H9 (cell line): ENCODE measurements at places on chromosomes 1 and 21. TPM values are rescaled to one million over a fixed set of nuclear protein-coding genes. Genes with fewer than 3 reads are reported as not detected.

The KCNE1 gene
- total RNA-seq, result 0.13 and 0.28 TPM in 2 replicates

The CLDN14 gene
- not detected in 2 replicates for total RNA-seq

The CLEC20A gene
- not detected in 2 replicates for total RNA-seq

The GJB4 gene
- not detected in 2 replicates for total RNA-seq

The HSD3B2 gene
- not detected in 2 replicates for total RNA-seq

The TTLL7 gene
- 3.4 and 6.6 TPM in 2 replicates for total RNA-seq

DNA sequence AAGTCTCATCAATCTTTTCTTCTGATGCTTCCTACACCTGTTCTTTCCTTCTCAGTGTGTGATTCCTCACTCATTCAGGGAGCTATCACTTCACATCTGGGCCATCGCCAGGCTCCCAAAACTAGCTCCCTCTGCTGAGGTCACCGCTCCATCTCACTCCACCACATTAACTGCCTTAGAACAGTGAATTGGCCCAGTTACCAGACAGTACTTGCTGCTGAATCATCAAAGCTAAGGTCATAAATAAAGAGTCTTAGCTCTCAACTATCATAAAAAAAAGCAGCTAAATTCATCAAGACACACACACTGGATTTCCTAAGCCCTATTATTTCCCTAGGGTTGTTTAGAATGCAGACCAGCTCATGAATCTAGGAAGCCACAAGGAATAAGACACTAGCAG, 18.8 kb upstream of the SRM start:
- DNase-seq, result no peak

DNA sequence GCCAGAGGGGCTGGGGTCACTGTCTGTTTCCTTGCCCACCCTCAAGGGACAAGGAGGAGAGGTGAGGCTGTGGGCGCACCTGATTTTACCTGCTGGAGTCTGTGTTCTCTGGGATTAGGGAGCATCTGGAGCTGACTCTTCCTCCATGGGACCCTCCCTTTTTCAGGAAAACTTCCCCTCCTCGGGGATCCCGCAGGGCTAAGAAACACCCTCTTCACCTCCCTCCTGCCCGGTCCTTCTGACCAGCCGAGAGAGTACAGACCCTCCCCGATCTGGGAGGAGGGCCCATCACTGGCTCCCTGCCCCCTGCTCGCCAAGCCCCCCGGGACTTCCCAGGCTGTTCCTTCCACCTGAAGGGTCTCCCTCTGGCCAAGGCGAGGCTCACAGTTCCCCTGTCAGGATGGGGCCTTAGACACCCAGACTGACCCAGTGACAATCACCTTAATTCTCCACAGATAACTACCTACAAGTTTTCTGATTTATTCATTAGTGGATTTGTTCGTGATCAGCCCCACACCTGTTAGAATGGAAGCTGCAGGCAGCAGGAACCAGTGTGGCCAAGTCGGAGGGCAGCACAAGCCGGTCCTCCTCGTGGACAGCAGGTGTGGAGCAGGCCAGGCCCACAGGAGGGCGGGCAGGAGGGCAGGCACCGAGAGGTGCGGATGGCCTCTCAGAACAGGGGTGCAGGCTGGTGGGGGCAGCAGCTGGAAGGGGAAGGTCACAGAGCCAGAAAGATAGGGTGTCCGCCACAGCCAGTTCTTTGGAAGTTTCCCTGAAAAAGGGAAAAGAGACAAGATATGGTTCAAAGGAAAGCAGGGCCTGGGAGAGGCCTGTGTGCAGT, 15.9 kb upstream of the SAMD11 start:
- DNase-seq, result peak; percentile 24

GRCh38 chr1:91133248-91133647, 111.4 kb upstream of the ZNF644 start:
- DNase-seq, result no peak

DNA sequence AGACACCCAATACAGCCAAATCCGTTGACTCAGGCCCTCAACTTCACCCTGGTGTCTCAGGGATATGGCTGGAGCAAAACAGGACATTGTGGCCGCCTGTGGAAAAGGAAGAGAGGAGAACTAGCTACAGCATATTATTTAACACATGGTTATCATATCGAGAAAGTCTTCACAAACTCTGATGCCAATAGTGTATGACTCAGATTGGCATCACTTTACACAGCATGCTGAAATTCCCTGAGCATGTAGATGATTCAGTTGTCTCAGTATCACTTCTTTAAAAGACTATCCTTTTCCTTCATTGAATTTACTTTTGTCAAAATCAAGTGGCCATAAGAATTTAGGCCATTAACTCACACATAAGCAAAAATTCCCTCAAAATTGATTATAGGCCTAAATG, 20.1 kb downstream of the HSD3B2 start:
- no peak for DNase-seq

GRCh38 chr1:194485432-194485831, 1299.0 kb upstream of the B3GALT2 start:
- DNase-seq, result no peak

DNA sequence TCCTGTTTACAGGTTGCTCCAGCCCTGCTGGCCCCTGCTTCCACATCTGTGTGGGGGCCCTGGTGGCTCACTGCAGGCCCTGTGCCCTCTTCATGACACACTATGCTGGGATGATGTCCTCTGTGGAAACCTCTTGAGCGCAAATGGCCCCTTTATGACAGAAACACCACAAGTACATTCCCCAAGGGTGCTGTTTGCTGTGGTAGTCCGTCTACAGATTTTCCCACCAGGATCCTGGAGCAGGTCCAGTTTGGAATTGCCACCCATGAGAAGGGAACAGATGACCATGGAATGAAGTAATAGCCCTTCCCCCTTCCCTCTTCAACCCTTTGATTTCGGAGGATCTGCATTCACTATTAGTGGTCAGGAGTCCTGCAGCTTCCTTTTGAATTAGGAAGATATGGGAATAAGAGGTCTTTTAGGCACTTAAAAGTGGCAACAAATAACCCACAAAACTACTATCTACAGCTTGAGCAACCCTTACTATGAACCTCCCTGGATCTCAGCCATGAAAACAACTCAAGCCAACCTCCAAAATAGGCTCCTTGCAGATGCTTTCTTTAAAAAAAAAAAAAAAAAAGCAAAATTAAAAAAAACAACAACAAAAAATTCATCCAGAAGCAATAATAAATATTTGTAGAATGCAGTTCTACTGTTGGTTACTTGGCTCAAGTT, 121.9 kb upstream of the TSPAN2 start:
- no peak for DNase-seq

DNA sequence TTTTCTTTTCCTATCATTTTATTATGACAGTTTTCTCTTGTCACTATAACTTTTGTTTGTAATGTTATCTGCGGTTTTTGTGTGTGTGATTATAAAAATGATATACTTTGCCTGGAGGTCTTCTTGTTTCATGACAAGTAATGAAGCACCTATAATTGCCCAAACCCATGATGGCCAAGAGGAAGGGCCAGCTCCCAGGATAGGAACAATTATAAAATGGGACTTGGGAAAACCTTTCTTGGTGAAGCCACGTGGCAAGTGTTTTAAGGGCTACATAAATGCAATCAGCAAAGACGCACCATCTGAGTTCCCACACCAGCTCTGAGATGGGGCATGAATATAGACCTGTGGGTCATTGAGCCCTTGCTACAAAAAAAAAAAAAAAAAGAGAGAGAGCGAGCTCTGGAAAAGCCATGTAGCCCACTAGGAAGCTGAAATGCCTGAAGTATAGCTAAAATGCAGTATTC, 462.6 kb upstream of the RUNX1 start:
- DNase-seq, result no peak

DNA sequence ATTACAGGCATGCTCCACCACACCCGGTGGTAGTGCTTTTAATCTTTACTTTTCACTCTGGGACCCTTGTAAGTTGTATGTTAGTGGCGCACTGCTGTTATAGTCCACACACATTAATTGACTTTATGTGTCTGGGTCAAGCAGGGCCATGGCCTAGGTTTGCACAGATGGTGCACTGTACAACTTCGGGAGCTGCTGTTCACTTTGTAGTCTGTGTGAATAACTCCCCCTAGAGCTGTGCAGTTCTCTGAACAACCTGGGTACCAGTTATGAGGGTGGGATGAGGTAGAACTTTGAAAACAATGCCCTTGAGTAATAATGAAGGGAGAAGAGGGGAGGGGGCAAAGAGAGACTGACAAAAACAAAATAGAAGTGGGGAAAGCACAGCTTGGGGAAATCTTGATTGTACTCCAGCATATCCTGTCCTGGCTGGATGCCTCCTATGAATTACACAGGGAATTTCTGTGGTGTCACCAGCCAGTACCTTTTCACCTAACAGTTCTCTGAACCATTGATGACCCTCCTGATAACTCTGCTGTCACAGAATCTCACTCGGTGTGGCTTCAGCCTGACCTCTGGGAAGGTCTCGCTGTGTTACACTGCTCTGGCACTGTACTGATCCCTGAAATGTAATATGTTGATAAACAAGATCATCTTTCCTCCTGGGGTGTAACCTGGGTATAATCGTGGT, 2.2 kb downstream of the PTGFRN start:
- no peak for DNase-seq

DNA sequence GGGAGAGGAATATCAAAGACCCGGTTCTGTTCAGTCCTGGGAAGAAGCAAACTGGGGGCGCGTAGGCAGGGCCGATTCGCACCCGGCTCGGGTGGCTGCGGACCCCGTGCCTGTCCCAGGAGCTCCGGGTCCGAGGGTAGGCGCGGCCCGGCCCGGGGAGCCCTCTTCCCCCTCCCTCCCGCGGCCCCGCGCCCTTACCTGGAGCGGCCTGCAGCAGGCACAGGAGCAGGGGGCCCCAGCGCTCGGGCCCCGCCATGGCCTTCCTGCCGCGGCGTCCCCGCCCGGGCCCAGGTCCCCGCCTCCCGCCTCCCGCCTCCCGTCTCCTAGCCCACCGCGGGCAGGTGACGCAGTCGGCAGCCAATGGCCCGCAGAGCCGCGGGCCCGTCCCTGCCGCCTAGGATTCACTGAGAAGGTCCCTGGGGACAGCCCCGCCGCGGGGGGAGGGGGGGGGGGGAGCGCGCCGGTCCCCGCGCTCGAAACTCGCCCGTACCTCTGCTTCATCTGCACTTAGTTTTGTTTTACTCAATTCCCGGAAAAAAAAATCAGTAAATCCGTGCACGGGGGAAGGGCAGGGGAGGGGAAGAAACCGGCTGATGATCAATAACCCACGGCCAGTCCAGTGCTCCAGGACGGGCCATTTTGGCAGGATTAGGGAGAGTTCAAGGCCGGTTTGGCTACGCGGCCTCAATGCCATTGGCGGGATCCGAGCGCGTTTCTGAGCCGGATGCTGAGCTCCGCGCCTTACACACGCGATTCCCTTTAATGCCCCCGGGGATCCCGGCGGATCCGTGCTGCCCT, at the start of gene IFNLR1:
Gene IFNLR1, minus strand, starts transcription at position 297 of the 798 bp plus-strand sequence. Its CDS starts 41 bp downstream, at position 256.
- peak; percentile 89 for DNase-seq

- DNase-seq, result no peak
Measured at GRCh38 chr1:153945131-153945794, 1.3 kb downstream of the DENND4B start.

DNA sequence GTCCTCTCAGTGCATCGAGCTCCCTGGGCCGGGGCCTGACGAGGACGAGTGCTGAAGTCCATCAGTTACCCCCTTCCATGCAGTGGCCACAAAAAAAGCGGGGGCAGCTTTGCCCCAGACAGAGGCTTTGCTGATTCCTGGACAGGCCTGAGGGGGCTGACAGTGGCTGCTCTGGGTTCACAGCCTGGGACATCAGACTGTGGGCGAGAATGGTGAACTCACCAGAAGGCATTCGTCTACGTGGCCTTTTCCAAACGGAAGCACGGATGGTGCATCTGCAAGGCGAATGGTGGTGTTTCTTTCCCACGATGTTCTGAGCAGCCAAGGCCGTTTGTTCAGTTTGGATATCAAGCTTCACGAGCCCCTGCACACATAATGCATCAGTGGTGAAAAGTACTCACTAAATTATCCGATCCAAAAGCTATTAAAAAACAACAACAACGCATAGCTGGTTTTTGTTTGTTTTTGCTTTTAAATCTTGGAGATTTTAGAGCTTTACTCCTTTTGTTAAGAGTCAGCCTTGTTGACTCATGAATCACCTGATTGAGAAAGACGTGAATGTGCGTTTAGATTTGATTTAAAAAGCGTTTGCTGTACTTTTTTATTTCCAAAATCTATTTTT, 6.3 kb upstream of the ZBTB21 start:
- no peak for DNase-seq

GRCh38 chr1:163055005-163055404, 14.2 kb upstream of the RGS4 start:
- no peak for DNase-seq

GRCh38 chr1:246534114-246534513, 27.0 kb upstream of the SMYD3 start:
- DNase-seq, result no peak

DNA sequence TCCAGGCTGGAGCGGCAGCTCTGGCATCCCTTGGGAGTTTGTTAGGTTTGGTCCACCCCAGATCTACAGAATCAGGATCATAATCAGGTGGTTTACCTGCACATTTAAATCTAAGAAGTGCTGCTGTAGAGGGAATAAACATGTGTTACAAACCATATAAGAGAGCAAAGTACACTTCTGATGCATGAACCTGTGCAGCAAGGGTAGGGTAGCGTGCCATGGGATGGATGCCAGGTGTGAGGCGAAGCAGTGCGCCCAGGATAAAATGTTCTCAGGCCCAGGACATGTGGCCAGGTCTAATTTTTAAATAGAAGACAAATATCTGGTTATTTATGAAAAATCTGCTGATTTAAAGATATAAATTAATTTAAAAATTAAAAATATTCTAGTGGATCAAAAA, 308.8 kb upstream of the USP24 start:
- no peak for DNase-seq

GRCh38 chr1:82086739-82087138, 286.0 kb downstream of the ADGRL2 start:
- DNase-seq, result no peak

GRCh38 chr1:15016526-15016925, 137.0 kb upstream of the TMEM51 start:
- DNase-seq, result no peak

DNA sequence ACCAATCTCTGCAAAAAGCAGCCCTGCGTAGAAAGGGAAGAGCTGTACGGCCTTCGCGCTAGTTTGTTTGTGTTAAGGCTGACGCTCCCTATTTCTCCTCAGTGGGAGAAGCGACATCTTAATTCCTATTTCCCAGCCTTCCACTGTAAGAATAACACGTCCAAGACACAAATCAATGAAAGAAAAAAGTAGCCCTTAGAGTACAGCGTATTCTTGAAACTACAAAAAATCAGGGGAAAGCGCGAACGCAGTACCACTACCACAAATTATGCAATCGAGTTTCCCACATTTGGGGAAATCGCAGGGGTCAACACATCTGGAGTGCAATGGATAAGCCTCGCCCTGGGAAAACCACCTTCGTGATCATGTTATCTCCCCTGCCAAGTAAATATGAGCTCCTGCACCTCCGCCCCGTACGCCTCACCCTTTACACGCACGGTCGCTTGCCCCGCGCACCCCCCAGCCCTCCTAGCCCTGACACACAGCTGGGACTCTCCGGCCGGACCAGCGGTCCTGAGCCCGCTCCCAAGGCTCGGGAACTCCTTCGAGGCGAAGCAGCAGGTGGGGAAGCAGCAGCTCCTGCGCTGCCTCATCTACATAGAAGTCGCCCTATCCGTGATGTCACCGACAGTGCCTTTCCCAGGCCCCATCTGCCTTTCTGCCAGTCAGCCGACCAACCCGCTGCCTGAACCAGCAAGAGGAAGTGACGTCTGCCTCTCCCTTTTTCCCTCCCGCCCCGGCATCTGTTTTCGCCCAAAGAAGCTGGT, 94.7 kb downstream of the PPIAL4G start:
- DNase-seq, result peak; percentile 99

- no peak for DNase-seq
Measured at GRCh38 chr1:47184090-47184821, 5.6 kb downstream of the PDZK1IP1 start.
